ENCODE measurements at places on chromosomes 16 and 17. TPM values are rescaled to one million over a fixed set of nuclear protein-coding genes. Genes with fewer than 3 reads are reported as not detected.
A peak's percentile ranks its signal among the peaks of the same experiment; 100 is the strongest.

Gene CDT1
- 9.4 TPM for total RNA-seq

DNA sequence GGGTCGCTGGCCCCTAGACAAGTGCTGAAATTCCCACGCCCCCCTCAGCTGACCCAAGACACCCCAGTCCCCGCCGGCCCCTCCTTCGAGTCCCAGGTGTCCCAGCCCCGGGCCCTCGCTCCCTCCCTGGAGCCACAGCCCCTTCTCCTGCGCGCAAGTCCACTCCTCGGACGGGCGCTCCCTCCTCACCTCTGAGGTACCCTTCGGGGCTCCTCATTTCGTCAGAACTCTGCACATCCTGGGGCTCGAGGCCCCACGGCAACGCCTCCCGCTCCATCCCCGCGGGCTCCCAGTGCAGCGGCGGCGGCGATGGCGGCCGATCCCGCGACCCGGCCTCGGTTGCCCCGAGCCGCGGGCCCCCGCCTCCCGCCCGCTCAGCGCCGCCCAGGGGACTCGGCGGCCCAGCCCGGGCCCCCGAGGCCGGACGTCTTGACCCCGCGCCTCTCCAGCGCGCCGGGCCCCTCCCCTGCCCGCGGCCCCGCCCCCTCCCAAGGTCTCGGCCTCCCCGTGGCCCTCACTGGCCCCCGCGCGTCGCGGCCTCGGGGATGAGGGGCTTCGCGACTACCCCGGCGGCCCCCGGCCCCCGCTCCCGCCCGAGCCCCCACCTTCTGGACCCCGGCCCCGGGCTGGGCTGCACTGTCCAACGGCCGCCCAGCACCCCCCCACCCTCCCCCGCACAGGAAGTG lies at the start of gene ZNF768:
Gene ZNF768 (minus strand): TSS at position 430 of the 686 bp plus-strand sequence. CDS start 153 bp downstream, at position 277.
- DNase-seq, result no peak

DNA sequence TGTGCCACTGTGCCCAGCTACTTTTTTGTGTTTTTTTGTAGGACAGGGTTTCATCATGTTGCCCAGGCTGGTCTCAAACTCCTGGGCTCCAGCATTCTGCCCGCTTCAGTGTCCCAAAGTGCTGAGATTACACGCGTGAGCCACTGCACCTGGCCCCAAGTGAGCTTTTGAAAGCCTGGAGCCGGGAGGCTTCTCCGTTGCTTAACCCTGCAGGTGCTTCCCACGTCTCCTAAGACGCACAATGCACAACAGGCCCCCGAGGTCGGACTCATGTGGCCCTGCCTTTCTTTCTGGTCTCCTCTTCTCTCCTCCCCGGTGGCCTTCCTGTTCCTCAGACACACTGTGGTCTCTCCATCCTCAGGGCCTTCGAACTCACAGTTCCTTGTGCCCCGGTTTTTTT lies 12.5 kb downstream of the RABEP2 start:
- DNase-seq, result no peak

Gene CD300E
- not detected for total RNA-seq

Gene PRSS36
- 0.49 TPM for total RNA-seq

Gene THAP11
- total RNA-seq, result 56.6 TPM

GRCh38 chr17:80927791-80928216 lies 63.8 kb upstream of the CHMP6 start:
- DNase-seq, result peak; percentile 87

- DNase-seq, result no peak
These were observed 119.2 kb downstream of the PITPNC1 start for GRCh38 chr17:67496286-67496685.

Gene CD300H
- not detected for total RNA-seq

DNA sequence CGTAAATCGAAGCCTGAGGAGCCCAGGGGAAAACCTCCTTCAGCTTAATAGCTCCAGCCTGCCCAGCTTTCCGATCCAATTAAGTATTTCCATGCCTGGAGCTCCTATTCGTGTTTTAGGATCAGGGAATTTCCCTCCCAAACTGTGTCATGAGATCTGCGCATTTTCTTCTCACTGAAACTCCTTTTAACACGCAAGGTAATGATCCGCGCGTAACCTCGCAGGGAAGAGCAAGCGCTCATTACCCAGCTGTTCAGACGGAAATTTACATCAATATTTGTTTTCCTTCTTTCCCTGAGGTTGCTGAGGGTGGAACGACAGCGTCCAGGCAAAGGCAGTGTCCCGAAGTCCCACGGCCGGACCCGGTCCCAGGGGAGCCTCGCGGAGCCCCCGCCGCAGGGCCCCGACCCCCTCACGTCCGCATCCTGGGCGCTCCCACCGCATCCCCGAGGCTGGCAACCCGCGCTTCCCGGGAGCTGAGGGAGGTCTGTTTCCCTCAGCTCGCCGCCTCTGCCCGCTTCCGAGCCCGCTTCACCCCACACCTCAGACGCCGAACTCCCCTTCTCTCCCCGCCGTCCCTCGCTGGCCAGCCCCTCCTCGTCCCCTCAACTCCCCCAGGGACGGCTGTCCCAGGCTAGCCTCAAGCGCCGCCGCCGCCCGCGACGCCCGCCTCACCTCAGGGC lies 415 bp downstream of the ABCA5 start:
- no peak for DNase-seq

DNA sequence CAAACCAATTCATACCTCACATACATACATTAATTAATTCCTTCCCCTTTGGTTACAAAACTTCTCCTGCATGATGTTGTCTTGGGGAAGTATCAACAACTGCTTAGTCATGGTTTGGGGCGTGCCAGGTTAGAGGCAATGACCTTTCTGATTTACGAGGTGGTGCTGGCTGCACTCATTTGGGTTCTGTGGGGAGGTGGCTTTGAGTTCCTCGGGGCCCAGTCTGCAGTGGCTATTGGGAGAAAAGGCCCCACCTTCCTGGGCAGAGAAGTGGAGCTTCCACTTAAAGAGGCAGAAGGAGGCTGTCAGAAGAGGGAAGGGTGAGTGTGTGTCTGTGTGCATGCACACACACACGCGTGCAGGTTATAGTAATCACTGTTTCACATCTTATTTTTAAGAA lies 10.2 kb upstream of the ETV4 start:
- DNase-seq, result no peak

Gene TMEM220
- 1.8 TPM for total RNA-seq

GRCh38 chr17:74337834-74338500 lies 11.9 kb downstream of the KIF19 start:
- no peak for DNase-seq

Gene PHLPP2
- total RNA-seq, result 5.9 TPM

DNA sequence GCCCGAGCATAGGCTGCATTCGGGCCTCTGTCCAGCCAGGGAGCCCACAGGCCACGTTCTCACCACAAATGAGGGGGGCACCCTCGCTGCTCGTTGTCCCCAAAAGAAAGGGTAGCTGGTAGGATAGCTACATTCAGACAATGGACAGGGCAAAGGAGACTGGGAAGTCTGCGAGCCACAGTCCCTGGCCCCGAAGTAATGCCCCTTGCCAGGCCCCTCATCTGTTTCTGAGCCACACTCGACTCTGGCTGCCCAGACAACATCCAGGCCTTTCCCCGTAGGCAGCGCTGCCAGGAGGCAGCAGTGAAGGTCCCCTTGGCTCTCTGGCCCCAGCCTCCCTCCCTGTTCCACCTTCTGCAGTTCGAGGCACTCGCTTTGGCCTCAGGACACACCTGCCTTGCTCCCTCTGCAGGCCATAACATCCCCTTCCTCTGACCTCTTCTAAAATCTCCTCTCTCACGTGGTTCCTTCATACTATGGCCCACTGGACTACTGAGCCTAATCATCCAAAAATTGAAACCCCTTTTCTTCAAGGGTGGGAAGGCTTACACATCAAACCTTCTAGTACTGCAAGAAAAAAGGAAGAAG lies 12.2 kb downstream of the AIPL1 start:
- DNase-seq, result no peak

DNA sequence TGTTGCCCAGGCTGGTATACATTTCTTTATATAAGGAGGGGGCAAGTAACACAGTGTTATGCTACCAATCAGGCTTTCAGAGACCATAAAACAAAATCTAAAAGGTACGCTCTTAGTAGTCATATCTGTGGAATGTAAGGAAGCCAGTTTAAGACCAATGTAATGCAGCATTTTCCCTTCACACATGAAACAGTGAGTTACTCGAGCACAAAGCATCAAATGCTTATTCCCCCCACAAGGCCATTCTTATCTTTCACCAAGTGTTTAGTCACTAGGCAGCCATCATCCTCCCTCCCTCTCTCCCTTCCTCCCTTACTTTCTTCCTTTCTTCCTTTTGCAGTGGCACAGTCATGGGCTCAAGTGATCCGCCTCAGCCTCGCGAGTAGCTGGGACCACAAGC lies 12.8 kb downstream of the HMOX2 start:
- DNase-seq, result no peak

DNA sequence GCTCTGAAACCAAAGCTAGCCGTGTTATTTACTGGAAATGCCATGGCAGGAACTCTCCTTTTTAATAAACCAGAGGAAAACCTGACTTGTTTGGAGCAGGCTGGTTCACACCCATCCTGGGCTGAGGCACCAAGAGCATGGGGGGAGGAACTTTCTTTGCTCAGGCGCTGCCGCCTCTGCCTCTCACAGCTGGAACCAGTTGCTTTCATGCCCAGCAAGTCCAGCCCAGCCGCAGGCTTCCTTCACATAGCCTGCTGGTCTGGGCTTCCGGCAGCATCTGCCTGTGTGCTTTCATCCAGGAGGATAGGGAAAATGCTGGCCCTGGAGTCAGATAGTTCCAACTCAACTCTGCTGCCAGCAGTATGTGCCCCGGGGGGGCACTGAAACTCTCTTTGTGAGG lies 88.1 kb upstream of the ASIC2 start:
- no peak for DNase-seq

DNA sequence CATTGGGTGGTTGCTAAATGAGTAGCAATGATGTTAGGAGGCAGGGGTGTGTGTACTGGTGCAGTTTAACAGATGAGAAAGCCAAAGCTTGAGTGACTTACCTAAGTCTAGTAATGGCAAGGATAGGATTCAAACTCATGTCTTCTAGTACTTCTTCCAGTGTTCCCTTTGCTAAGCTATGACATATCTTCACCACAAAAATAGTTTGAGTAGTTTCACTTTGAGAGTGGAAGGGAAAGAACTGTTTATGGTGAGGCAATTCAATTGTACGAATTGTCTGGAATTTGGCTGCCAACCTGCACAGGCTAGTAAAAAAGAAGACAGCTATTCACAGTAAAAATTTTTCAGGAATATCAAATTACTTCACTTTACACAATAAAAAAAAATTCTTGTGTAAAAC lies 138.0 kb downstream of the NLK start:
- no peak for DNase-seq

- DNase-seq, result no peak
These were observed 196.8 kb downstream of the NTN1 start for GRCh38 chr17:9218064-9218635.

Gene KRTAP2-1
- not detected for total RNA-seq

- DNase-seq, result no peak
These were observed 13.2 kb downstream of the NGFR start for GRCh38 chr17:49508061-49508865.

DNA sequence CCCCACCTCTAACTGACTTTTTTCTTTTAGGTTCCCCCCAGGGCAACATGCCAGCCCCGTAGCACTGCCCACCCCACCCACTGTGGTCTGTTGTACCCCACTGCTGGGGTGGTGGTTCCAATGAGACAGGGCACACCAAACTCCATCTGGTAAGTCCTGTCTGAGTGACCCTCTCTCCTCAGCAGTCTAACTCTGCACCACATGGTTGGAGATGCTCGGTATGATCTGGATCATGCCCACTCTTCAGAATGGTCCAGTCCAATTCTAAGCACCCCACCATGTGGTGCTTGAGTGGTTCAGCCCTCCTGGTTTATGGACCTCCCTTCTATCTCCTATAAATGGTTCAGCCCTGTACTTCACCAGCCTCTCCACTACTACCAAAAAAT lies 5.9 kb downstream of the KDM6B start:
- DNase-seq, result no peak

DNA sequence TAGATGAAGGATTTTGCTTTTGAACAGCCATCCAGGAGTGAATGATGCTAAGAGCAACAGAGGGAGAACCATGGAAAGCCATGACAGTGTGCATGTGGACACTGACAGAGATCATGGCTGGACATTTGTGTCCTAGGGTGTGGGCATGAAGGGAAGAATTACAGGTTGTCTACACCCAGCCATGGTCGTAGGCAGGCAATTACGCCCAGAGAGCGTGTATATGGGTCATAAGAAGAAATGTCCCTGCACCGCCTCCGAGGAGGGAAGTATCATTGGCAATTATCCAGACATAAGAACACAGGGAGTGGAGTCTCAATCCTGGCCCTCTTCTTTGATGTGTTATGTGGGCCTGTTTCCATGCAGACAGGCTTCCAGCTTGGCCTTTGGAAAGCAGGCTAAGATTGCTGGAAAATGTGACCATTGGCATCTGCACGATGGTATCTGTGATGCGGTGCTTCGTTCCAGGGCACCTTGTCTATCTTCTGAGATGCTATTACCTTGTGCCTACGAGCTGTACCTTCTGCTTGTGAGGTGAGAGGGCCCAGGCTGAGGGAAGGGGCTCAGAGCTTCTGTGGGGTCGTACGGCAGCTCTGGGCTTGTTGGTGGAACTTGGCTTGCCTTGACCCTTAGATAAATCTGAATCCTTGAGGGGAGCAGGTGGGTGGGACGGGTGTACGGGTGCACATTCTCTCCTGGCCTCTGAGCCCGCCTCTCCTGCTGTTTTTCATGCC lies 19.8 kb downstream of the RGS9 start:
- no peak for DNase-seq

GRCh38 chr16:23110257-23110899 lies 38.9 kb downstream of the USP31 start:
- DNase-seq, result no peak

- DNase-seq, result peak; percentile 17
These were observed 2.3 kb downstream of the BANP start for GRCh38 chr16:87953308-87954215.

Gene CA4
- total RNA-seq, result 0.20 TPM

- DNase-seq, result no peak
These were observed 12.2 kb upstream of the CLEC18C start for GRCh38 chr16:70161350-70161749.

DNA sequence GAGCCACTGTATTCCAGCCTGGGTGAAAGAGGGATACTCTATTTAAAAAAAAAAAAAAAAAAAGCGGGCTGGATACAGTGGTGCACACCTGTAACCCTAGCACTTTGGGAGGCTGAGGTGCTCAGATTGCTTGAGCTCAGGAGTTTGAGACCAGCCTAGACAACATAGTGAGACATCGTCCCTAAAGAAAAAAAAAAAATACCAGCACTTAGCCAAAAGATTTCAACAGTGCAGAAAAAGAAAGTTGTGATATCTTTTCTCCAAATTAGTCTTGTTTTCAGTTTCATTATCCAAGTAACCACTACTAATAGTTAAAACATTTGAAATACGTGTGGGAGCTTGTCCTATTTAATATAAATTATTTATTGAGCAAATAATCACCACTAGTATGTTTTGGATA lies 48.7 kb downstream of the TENT4B start:
- DNase-seq, result no peak

Gene CWC25
- 14.4 TPM for total RNA-seq

DNA sequence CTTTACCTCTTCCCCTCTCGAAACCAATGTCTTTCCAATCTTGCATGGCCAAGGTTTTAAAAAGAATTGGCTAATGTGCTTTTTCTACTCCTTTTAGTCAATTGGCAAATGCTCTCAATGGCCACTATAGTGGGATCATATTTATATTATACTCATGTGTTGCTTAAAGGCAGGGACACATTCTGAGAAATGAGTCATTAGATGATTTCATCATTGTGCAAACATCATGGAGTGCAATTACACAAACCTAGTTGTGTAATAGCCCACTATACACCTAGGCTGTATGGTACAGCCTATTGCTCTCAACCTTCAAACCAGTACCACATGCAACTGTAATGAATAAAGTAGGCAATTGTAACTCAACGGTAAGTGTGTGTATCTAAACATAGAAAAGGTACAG lies 180.9 kb downstream of the HS3ST3A1 start:
- no peak for DNase-seq
